ENCODE measurements at places on chromosomes 3 and 15.

DNA sequence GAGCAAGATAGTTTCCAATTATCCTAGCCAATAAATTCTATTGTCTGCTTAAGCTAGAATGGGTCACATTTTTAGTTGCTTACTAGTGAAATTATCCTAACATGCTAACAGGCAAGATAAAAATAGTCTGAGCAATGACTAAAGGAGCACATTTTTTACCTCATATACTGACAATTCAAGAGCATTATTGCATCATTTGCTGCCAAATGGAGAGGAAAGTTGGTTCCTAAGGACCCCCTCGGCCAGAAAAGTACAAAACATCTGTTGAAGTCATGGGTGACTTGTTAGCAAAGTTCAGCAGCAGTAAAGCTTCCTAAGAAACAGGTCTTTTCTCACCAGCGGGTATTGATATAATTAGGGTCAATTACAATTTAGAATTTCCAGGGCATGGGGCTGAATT, 1001.0 kb downstream of the FHIT start:
- DNase-seq = no peak

DNA sequence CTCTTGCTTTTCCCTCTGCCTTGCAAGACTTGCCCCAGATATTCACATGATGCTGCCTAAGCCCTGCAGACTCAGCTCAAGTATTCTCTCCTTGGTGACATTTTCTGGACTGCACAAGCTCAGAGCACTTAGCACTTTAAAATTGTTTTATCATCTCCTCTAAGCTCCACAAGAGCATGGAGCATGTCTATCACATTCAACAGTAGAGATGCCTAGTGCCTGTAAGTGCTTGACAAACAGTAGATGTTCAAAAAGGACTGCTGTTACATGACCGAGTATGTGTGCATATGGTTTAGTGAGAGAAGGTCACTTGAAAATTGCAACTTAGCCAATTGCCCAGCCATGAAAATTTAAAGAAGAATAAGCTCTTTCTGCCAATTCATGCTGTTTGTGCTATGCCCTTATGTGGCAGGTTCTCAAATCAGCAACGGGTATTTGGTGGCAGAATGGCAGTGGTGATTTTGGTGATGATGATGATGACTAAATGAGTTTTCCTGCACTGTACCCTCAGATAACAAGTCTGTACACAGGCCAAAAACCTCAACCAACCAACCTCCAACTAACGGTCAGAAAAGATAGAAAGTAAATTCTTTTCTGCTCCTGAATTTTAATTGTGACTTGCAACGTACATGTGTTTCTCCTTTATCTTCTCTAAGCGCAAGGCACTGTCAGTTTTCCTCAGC, 647.2 kb upstream of the UBE2E2 start:
- DNase-seq = no peak

- DNase-seq = peak; percentile 65
Measured at GRCh38 chr3:167406876-167407492, 26.9 kb upstream of the ZBBX start.

DNA sequence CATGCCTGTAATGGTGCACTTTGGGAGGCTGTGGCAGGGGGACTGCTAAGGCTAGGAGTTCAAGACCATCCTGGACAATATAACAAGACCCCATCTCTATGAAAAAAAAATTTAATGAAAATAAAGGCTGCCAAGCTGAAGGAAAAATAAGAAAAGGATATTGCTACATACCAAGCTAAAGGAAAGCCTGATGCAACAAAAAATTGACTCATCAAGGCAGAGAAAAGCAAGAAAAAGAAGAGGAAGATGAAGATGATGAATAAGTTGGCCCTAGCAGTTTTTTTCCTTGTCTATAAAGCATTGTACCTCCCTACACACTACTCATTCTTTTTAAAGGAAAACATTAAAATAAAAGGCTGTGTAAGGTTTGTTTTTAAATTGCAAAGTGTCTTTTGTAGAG, 441.9 kb upstream of the MDFIC2 start:
- DNase-seq = peak; percentile 30

GRCh38 chr3:151265866-151266265, 12.5 kb downstream of the P2RY14 start:
- peak; percentile 77 for DNase-seq

DNA sequence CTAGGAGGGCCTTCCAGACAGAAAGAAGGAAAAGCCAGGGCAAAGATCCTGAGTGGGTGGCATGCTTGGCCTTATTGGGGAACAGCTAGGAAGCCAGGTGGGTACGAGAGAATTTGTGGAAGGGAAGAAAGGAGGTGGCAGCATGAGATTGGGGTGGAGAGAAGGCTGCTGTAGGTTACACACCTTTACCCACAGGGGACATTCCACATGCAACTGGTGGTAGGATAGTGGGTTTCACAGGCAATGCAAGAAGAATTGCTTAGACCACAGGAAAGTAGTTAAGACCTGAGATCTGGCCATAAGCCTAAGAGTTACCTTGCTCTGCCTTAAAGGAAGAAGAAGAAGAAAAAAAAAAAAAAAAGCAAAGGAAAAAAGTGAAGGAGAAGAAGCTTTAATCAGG, 19.8 kb downstream of the ANP32A start:
- DNase-seq = no peak

GRCh38 chr15:34297059-34297458, 40.5 kb downstream of the SLC12A6 start:
- DNase-seq = no peak

GRCh38 chr3:186069199-186069598, 39.7 kb downstream of the ETV5 start:
- no peak for DNase-seq

GRCh38 chr3:41681479-41681878, 280.4 kb downstream of the ULK4 start:
- DNase-seq = no peak

DNA sequence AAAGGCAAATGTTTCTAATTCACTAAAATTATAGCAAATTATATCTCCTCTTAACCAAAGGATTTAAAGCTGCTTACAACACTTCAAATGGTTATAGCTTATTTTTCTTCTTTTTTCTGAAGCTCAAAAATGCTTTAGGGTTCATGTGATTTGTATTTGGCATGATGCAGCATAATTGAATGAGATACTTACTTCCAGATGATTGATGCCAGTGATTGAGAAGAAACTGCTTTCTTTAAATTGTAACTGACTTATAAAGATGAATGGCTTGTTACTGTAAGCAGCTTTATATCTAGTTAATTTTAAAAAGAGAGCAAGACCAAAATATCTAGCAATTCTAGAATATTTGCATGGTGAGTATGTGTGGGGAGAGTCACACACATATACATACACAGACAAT, 270.7 kb upstream of the THRB start:
- DNase-seq = no peak

- DNase-seq = peak; percentile 59
Measured at GRCh38 chr15:59622289-59622688, 10.7 kb downstream of the GCNT3 start.

- DNase-seq = no peak
Measured at GRCh38 chr3:162525771-162526170, 1029.2 kb downstream of the OTOL1 start.

GRCh38 chr3:135133905-135134683, 339.0 kb downstream of the EPHB1 start:
- DNase-seq = no peak

GRCh38 chr15:84003791-84004503, 231.6 kb upstream of the GOLGA6L4 start:
- DNase-seq = no peak

GRCh38 chr3:7733933-7734332, 767.7 kb upstream of the LMCD1 start:
- no peak for DNase-seq

- DNase-seq = peak; percentile 10
Measured at GRCh38 chr15:66494262-66494661, 3.3 kb downstream of the SNAPC5 start.

DNA sequence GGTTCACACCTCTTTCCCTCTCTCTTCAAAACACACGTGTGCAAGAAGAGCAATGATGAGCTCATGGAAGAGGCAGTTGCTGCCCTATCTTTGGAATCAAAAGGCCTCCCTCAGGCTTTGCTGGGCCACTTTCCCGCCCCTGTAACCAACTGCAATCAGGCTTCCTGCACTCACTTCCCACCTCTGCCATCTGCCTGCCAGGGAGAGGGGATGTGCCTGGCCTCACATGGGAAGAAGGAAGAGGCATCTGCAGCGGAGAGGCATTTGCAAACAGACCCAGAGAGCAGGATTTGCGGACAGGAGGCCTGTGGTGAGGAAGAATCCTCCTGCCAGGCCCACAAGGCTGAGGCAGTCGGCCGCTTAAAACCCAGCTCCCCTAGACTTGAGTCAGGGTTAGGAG, 175.6 kb upstream of the ATP10A start:
- no peak for DNase-seq

- DNase-seq = no peak
Measured at GRCh38 chr3:141603473-141604035, 116.7 kb downstream of the RASA2 start.

- no peak for DNase-seq
Measured at GRCh38 chr3:193897731-193898180, 238.2 kb upstream of the HES1 start.

- no peak for DNase-seq
Measured at GRCh38 chr3:175426805-175427204, 567.7 kb downstream of the NAALADL2 start.

- peak; percentile 73 for DNase-seq
Measured at GRCh38 chr15:55627730-55628368, 39.7 kb upstream of the PYGO1 start.

GRCh38 chr15:35671197-35671596, 125.2 kb upstream of the DPH6 start:
- peak; percentile 9 for DNase-seq

DNA sequence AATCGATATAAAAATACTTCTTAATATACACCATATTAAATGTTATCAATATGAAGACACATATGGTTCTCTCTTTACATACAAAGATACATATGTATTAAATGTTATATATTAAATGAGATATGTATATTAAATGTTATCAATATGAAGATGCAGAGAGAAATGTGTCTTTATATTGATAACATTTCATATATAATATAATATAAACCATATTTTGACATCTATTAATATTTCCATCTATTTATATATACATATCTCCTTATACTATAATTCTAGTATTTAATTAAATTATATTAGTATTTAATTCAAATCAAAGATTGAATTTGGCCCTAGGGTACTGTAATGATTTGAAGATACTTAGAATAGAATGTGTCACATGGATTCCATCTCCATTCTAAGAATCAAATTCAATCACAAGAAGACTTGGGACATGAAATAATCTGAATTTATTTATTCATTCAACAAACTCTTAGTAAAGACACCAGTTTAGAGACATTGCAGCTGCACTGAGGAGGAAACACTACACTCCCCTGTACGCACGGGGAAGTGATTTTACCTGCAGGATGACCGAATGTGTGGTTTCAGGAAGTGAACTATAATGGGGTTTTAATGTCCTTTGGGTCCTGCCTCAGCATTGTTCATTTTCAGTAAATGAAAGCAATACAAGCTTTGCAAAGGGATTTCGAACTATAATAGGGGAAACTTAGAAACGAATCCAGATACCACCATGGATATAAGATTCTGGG, 365.1 kb downstream of the MECOM start:
- DNase-seq = no peak

DNA sequence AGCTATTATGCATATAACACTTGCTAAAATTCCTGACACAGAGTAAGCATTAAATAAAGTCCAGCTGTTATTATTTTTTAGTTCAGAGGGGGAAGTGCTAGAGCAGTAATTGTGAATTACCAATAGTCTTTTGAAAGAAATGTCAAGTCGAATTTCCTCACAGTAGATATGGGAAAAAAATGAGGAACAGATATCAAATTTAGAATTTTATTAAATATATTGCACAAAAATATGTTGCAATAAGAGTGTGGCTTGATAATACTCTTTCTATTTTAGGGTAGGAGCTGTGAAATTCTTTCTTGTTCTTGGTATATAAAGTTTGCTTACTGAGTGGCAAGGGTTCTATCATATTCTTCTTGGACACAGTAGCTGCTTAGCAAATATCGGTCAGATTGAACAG, 181.3 kb downstream of the NFKBIZ start:
- peak; percentile 73 for DNase-seq

DNA sequence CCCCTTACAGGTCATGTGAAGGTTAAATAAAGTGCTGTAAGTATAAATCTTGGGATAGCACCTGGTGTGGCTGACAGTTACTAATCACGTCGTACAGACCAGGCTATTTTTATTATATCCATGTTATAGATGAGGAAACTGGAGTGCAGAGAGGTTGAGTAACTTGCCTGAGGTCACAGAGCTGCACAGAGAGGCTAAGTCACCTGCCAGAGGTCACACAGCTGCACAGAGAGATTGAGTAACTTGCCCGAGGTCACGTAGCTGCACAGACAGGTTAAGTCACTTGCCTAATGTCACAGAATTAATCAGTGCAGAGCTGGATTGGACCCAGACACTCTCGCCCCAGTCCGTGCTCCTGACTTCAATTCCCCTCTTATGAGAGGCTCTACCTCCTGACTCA, 171.5 kb downstream of the NUP210 start:
- no peak for DNase-seq

DNA sequence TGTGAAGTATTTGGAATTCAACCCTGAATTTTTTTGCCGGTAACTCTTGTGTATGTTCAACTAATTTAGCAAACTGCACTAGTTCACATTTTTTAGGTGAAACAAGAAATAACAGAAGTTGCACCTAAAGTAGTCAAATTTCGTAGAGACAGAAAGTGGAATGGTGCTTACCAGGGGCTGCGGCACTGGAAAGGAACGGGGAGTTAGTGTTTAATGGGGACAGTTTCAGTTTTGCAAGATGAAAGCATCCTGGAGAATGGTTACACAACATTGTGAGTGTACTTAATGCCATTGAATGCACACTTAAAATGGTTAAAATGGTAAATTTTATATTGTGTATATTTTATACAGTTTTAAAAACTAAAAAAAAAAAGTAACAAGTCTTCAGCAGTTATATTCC, 27.4 kb downstream of the PPARG start:
- peak; percentile 43 for DNase-seq

DNA sequence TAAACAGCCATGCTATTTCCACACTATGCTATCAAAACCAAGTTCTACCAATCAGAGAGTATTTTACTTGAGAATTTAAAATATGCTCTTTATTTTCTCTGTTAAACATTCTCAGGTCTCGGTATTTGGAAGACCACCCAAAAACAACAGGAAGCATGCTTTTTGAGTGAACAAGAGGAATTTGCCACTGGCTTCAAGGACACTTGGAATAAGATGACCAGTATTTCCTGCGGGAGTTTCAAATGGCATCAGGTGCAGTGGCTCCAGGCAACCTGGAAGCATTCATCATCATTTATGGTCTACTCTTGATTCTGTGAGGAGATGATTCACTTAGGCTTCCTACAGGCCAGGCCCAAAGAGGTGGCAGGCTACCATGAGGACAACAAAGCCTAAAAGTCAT, 305.7 kb upstream of the ATP11B start:
- no peak for DNase-seq

DNA sequence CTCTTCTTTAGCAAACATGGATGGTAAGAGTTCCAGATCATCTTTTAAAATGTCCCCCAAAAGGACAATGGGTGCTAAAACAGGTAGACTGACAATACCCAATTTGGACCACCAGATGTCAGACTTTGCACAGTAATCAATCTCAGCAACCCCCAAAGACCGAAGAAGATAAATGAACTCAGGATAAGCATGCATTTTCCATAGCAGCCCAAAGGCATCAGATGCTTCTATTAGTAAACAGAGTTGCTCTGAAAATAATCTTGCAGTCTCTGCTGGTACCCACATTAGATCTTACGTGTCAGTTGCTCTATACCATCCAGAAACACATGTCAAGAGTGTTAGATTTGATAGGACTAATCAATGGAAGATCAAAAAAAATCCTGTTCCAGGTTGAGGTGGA, 20.6 kb downstream of the MYH15 start:
- DNase-seq = peak; percentile 56

- DNase-seq = peak; percentile 53
Measured at GRCh38 chr3:45055411-45056143, 29.5 kb downstream of the CLEC3B start.
